ENCODE measurements at places on chromosomes 2 and 18.
A peak's percentile ranks its signal among the peaks of the same experiment; 100 is the strongest.

GRCh38 chr2:64352292-64352691 lies 101.7 kb upstream of the LGALSL start:
- no peak for DNase-seq

DNA sequence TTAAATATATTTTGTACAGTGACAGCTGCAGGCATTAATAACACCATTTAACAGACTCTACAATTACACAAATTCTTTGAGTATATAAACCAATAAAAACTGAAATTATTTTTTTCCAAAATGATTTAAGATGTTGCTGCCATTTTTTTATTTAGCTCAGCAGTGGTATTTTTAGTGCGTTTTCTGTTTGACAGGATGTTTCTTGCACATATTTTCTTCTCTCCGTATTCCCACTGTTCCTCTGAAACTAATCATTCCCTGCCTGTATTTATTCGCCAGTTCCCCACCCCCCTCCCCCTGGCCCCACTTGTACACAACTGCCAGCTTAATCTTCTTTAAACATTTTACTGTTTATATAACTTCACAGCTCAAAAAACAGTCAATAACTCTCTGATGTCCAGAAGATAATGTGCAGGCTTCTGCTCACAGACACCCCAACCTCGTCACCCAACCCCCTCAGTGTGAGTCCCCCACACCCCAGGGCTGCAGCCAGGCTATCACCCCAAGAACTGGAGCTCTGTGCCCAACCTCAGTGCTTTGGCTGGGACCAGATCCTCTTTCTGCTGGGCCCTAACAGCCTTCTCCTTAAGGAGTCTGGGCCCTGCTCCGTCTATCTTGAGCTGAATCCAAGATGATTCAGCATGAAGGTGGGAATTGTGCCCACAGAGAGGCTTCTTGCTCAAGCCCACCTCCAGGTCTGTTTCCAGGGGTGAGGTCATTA lies 41.6 kb upstream of the MAP4K4 start:
- no peak for DNase-seq

DNA sequence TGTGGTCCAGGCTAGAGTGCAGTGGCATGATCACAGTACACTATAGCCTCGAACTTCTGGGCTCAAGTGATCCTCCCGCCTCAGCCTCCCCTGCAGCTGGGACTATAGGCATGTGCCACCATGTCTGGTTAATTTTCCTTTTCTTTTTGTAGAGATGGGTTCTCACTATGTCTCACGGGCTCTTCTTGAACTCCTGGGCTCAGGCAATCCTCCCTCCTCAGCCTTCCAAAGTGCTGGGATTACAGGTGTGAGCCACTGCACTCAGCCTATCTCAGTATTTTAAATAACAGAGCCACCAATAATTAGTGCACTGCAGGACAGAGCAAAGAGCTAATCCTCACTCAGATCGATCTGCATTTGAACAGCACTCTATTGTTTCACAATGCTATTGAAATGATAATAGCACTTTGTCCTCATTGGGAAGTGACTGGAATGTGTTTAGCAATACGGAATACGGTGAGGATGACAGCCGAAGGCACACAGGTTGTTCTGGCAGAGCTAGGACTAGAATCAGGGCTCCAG lies 335.9 kb downstream of the DLGAP1 start:
- no peak for DNase-seq

GRCh38 chr2:15122915-15123314 lies 438.2 kb downstream of the NBAS start:
- DNase-seq = no peak

GRCh38 chr2:66082581-66082980 lies 352.3 kb upstream of the MEIS1 start:
- no peak for DNase-seq

DNA sequence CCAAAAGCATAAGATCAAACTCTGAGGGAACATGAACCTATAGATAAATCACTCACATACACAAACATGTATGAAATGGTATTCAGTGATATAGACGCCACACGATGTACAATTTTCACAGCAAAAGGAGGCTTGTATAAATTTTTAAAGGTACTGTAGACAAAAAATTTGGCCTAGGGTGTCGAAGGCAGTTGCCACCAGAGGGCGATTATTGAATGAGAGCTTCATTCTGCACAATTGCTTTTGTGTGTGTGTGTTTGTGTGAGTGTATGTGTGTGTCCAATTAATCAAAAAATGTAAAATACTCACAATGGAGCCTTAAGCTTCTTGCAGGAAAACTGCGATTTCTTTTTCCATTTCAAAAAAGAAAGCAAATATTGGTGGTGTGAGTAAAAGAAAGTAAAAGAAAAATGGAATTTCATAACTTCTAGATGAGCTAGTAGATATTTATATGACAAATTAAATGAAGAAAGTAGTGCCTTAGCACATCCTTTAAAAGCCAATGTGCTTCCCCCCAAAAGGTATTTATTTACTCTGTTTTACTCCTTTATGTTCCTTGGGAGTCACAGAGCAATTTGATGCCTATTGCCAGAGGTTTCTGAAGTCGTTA lies 800.1 kb downstream of the SATB2 start:
- DNase-seq = peak; percentile 9

GRCh38 chr2:8564475-8564874 lies 117.4 kb upstream of the ID2 start:
- no peak for DNase-seq

- DNase-seq = no peak
Measured at GRCh38 chr2:58532641-58533040, 291.5 kb upstream of the FANCL start.

DNA sequence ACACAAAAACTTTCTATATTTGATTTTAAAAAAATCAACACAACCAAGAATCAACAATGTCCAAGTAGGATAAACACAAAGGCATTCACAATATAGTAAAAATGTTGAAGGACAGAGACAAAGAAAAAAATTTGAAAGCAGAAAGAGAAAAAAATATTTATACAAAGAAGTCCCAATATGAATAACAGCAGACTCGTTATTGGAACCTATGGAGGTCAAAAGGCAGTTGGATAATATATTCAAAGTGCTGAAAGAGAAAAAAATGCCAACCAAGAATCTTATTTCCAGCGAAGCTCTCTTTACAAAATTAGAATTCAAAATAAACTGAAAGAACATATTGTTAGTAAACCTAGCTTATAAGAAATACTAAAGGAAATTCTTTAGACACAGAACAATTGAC lies 859.5 kb downstream of the LRP1B start:
- DNase-seq = peak; percentile 8

- DNase-seq = peak; percentile 21
Measured at GRCh38 chr2:57698935-57699449, 347.6 kb upstream of the VRK2 start.

DNA sequence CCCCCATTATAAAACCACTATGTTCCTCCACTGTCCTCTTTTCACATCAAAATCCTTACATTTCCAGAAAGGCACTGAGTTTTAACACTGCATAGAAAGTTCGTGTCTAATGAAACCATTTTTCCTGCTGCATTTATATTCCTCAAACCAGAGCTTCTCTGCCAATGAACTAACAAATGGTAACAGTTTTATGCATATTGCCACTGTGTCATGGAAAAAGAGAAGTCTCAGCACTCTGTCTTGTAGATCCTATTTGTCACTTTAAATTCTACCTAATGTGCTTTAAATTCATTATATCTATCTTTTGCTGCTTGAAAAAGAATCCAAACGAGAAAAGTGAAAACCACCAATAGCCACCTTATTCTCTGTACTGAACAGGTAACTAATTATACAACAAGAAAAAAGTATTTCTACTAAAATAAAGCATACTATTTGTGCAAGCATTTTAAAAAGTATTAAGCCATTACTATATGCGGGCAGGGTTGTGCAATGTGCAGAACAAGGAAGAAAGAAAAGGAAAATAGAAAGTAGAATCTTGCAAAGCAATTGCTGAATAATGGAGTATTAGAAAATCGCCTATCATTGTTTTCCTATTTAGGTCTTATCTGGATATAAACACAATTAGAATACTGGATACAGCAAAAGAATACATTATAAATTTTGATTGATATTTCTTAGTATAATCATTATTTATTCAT lies 328.9 kb downstream of the ZEB2 start:
- no peak for DNase-seq

GRCh38 chr2:137333386-137334165 lies 568.2 kb downstream of the THSD7B start:
- no peak for DNase-seq

- DNase-seq = no peak
Measured at GRCh38 chr2:35503738-35504199, 851.8 kb upstream of the CRIM1 start.

DNA sequence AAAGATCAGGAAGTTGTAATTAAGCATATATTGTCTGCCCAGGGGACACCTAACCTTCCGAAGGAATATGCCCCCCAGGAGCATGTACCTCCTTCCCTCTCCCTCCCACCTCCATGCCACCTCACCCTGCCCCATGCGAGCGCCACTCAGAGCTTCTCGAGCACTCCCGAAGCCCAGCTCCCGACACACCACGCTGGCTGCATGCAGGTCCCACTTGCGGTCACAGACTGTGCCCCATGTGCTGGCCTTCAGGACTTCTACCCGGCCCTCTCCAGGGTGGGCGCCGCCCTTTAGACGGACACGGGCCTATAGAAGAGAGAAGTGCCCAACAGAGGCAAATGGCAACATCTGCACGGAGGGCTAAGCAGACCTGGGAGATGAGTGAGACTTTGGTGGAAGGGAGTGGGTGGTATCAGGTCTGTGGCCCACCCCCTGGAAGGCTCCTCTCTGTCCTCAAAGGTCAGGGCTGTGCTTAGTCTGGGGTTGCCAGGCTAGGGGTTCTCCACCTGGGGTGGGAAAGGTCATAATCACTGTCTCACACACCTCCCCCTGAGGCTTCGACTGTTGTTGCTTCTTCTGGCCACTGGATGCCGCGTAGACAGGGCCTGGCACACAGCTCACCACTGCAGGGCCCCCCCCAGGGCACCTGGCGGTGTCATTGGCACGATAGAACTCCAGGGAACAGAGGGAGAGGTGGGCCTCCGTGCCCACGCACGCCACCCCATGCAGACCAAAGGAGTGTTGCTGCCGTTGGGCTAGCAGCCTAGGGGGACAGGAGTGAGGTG lies 6.6 kb downstream of the HTRA2 start:
- no peak for DNase-seq
